ENCODE measurements at places on chromosomes 7 and 10.

GRCh38 chr7:114656466-114656865, 241.9 kb downstream of the FOXP2 start:
- DNase-seq, result no peak

- no peak for DNase-seq
Measured at GRCh38 chr7:81410471-81411117, 359.3 kb downstream of the HGF start.

- DNase-seq, result no peak
Measured at GRCh38 chr10:43953672-43954071, 305.0 kb upstream of the ZNF32 start.

- DNase-seq, result no peak
Measured at GRCh38 chr7:145088111-145088745, 252.4 kb upstream of the TPK1 start.

DNA sequence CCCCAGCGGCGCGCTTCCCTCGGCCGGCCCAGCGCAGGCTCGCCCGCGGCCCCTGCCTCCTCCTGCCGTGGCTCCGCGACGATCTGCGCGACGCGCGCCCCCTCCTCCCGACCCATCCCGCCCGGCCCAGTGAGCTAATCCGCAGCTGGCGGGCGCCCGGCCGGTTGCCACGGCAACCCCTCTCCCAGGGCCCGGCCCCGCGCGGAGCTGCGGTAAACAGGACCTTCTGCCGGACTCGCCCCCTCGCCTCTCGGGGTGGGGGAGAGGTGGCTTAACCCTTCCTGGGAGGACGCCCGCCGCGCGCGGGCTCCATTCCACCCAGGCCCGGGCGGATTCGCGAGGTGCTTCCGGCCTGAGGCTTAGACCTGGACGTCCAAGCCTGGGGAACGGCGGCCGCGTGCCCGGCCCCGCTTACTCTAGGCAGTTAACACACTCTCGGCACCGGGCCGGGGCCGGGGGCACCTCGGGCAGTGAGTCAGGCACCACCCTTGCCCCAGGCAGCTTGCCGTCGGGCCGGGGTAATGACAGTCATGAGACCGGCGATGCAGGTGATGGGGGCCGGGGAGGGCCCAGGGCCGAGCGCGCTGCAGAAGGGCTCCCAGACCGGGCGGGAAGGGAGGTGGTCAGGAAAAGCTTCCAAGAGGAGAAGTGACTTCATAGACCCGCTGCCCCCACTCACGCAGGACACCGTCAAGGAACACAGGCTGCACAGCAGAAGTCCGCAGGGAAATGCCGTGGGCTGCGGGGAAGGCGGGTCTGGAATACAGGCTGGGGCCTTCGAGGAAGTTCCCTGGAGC, at the start of gene DENND2A:
DENND2A (minus strand) TSS at position 87 of the 797 bp plus-strand sequence. CDS start 38,416 bp downstream, outside the sequence.
- DNase-seq, result no peak

All from stimulated activated CD8-positive, alpha-beta memory T cell treated with anti-CD3 and anti-CD28 coated beads, Interleukin-7, amount 100 ng/mL, for 48 hours (primary cell).